GM12892 (cell line): ENCODE measurements at places on chromosomes 12 and 14.

DNA sequence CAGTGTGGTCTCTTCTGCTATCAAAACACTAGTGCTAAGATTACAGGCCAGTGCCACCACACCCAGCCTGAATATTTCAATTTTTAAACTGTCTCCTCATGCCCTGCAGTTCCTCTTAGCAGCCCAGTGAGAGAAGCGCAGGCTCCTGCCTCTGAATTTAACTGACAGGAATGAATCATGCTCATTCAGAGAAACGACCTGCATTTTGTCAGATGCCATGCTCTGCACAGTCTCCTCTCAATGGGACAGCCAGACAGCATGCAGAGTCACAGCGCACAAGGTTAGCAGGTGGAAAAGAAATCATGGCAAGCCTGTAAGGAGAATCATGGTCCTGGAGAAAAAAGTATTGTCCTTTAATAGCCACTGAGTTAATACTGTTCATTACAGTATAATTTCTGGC lies 691.0 kb upstream of the SEL1L start:
- DNase-seq = no peak

GRCh38 chr14:52131640-52132320 lies 62.9 kb upstream of the NID2 start:
- DNase-seq = no peak

DNA sequence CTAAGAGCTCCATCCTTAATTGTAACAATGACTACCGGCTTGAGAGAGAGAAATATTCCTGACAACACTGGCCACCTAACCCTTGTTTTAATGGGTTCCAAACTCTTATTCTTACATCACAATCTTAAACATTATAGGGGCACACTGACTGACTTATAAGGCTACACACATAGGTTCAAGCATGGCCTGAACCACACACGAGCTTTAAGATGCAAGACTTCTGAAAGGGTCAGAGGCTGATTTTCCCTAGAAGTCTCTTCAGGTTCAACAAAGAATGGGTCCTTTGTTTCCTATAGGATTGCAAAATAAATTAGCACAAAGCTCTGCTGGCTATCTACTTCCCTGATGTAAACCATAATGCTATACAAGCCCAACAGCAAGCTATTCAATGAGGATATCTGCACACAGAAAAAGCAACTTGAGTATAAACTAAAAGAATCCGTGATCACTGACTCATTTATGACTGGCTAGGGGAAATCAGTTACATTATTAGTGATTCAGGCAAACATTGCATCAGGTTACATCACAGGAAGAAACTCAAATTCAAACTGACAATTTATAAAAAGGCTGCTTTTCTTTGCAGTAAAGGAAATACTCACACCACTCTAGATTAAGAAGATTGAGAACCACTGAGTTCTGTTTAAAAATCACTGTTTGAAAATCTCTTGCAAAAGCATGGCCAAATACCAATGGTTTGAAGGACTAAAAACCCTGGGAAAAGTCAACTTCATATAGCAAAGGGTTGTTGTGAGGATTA lies 8.5 kb downstream of the BTG1 start:
- DNase-seq = no peak

DNA sequence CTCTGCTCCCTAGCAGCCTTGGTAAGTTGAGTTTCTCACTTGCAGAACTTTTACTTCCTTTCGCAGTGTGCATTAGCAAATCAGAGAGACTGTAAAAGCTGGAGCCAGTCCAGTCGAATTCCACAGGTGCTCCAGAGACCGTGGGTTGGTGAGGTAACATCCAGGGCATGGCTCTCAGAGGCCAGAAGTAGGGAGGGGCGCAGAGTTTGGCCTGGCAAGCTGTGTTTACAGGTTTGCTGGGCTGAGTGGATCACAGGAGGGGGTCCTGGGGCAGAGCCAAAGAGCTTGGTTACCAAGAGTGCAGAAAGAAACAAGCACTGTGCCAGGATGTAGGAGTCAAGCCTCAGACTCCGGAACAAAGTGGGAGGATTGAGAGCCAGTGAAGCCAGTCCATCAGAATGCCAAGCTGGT lies 10.2 kb upstream of the BHLHE41 start:
- DNase-seq = no peak

GRCh38 chr12:106142591-106143261 lies 4.0 kb upstream of the NUAK1 start:
- DNase-seq = no peak

GRCh38 chr14:61574514-61574807 lies 120.9 kb upstream of the HIF1A start:
- no peak for DNase-seq

DNA sequence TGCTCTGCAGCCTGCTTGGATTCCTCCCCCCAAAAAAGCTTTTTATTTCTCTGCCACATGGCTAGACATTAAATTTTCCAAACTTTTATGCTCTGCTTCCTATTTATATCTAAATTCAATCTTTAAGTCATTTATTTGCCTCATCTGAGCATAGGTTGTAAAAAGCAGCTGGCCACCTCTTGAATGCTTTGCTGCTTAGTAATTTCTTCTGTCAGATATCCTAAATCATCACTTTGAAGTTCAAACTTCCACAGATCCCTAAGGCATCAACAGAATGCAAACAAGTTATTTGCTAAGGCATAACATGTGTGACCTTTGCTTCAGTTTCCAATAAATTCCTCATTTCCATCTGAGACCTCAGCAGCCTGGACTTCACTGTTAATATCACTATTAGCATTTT lies 209.6 kb downstream of the FSCB start:
- no peak for DNase-seq

- peak; percentile 53 for DNase-seq
Observed at GRCh38 chr14:77181603-77182437, at the start of gene TMEM63C. Gene TMEM63C, plus strand, starts transcription at chr14:77181798. Its CDS starts 37,016 bp downstream, at chr14:77218814.

- DNase-seq = no peak
Observed at GRCh38 chr12:100857418-100857817, 62.8 kb downstream of the ANO4 start.

- no peak for DNase-seq
Observed at GRCh38 chr12:44193281-44193680, 357.4 kb downstream of the TMEM117 start.

DNA sequence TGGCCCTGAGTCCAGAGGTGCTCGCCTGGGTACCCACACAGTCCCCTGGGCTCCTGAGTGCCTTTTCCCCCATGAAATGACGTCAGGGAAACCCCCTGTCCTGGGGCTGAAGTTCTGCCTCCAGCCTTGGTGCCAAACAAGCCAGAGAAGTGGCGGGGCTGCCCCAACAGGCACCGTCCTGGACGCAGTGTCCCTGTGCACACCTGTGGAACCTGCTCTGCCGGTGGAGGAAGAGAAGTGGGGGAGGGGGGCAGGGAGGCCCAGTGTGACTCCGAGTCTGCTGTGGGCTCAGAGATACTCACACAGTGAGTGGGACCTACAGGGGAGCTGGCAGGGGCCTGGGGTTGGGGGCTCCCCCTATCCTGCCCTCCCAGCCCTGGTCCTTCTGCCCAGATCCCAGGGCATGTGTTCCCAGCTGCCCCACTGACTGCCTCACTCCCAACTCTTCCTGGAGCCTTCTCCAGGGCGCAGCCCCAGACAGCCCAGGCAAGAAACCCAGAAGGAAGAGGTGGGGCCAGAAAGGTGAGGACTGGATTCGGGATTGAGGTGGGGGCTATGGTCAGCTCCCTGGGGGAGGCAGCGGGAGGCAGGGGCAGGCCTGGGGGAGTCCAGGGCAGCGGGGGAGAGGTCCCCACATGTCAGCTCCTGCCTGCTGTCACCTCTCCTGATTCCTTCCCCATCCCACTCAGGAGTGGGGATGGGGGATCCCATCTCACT lies 24.7 kb downstream of the CCDC85C start:
- no peak for DNase-seq

DNA sequence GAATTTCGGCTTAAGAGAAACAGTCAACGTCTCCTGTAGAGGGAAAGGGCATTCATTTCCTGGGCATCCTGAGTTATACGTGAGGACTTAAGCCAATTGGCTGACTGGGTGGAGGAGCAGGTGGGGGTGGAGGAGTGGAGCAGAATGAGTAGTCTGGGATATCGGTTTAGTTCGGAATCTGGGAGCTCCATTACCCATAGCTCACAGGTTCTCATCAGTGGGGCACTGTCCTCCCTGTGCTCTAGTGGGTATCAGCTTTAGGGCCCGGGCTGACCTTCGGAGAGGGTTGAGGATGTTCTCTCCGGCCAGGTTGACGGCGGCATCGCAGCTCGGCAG lies 704 bp downstream of the SDR39U1 start:
- DNase-seq = no peak

GRCh38 chr14:61965030-61965745 lies 203.0 kb downstream of the SNAPC1 start:
- no peak for DNase-seq

- DNase-seq = no peak
Observed at GRCh38 chr12:94187361-94187760, 39.0 kb downstream of the PLXNC1 start.

GRCh38 chr14:52950410-52950897 lies 396 bp downstream of the FERMT2 start:
- no peak for DNase-seq

GRCh38 chr14:68982581-68982980 lies 3.5 kb upstream of the ACTN1 start:
- no peak for DNase-seq

DNA sequence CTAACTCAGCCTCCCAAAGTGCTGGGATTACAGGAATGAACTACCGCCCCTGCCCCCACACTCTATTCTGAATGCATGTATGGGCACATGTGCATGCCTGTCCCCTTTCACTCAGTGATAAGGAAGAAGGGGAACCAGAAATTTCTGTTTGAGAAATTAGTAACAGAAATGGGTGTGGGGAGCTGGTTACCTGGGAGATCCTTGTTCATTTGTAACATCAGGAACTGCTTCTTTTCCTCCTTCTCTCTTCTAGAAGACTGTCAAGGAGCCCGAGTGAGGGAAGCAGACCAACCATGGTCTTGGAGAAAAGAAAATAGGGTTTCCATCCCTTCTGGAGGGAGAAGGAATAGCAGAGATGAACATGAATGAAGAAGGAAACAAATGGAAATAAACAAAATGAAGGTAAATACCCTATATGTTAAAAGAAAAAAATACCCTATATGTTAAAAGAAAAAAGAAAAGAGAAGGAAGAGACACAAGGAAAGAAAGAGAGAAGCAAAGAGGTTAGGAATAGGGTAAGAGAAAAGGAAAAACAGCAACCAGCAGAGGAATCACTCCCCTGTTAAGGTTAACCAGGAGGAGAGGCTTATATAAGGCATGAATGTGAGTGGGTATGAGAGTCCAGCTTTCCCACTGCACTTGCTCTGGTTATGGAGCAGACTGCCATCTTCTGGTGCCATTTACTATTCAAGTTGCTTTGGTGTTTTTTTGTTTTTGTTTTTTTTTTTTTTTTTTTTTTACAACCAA lies 3.3 kb downstream of the PPP1R3E start:
- DNase-seq = no peak

- no peak for DNase-seq
Observed at GRCh38 chr12:27123642-27124041, 41.3 kb upstream of the C12orf71 start.

DNA sequence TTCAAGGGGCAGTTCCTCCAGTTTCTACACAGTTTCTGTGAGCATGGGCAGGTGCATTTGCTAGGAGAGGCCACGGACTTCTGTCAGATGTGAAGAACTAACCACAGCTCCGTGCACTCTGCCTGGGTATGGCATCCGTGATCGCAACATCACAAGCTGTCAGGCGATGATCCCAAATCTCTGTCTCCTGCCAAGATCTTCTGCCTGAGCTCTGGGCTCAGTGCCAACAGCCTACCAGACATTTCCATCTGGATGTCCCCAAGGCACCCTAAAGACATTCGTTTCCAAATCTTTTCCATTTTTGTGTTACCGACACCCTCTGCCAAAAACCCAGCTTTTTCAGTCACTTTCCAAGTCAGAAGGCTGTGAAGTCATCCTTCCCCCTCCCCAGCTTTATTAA lies 292.1 kb downstream of the GLT1D1 start:
- no peak for DNase-seq

DNA sequence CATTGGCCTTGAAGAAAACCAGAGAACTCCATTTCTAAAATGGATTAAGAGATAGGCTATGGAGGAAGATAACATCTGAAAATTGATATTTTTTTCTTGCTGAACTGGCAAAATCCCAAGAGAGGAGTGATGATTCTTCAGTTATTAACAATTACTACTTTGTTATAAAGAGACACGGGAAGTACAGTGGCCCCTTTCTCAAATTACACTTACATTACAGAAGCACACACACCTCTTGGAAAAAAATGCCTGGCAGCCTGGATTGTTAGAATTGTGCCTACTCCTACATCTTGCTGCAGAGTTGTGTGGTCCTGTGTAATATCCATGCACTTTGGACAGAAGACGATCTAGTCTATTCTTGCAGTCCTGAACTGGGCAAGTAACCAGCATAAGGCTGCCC lies 71.7 kb downstream of the TGFB3 start:
- DNase-seq = no peak

DNA sequence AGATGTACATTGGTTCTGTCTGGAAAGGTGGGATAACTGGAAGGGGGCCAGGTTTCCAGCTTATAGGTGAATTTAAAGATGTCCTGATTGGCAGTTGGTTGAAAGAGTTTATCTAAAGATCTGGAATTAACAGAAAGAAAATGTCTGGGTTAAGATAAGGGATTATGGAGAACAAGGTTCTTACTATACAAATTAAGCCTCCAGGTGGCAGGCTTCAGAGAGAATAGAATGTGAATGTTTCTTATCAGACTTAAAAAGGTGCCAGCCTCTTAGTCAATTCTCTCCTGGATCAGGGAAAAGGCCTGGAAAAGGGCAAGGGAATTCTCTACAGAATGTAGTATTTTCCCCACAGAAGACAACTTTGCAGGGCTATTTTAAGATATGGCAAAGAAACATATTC lies 53.1 kb downstream of the CNTN1 start:
- DNase-seq = no peak
